Natural killer cell treated with Interleukin-12 subunit alpha and Interleukin-12 subunit beta and Interleukin-15 and Interleukin-18, amount 100 ng/mL, for 72 hours (primary cell): ENCODE measurements at places on chromosomes 5 and 9. TPM values are rescaled to one million over a fixed set of nuclear protein-coding genes. Genes with fewer than 3 reads are reported as not detected.

The CCDC171 gene
- 2.0 TPM for total RNA-seq

GRCh38 chr5:29197631-29198454, 1995.6 kb upstream of the CDH6 start:
- DNase-seq, result no peak

DNA sequence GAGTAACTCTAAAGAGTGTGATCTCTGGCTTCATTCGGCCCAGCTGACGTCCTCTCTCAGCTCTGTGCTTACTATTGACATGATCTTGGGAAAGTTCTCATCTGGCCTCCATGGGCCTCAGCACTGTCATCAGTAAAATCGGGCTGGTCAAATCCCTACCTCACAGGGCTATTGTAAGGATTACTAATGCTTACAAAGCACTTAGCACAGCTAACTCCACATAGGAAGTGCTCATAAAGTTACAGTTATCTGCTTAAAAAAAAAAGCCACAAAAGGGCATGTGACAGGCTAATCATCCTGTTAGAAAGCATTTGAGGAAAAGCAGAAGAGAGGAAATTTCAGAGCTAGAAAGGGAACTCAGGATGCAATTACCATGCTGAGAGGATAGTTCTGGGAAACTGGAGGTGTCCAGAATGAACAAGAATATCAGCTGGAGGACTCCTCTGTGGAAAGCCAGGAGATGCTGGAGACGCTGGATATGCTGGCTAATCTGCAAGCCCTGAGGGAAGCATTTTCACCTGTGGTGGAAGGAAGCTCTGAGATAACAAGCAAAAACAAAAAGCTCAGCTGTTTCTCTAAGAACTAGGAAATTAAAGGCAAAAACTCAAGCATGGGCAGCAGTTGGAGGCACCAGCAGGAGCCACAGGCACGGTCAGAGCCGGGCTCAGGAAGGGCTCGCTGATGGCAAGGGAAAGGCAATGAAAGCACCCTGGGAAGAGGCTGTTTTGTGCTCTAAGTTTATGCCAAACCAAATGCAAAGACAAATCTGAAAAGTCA, 4.4 kb upstream of the BHMT start:
- DNase-seq, result no peak

GRCh38 chr9:114025196-114025753, 52.8 kb downstream of the AMBP start:
- no peak for DNase-seq

The AK8 gene
- total RNA-seq, result not detected

The LHX3 gene
- total RNA-seq, result not detected

DNA sequence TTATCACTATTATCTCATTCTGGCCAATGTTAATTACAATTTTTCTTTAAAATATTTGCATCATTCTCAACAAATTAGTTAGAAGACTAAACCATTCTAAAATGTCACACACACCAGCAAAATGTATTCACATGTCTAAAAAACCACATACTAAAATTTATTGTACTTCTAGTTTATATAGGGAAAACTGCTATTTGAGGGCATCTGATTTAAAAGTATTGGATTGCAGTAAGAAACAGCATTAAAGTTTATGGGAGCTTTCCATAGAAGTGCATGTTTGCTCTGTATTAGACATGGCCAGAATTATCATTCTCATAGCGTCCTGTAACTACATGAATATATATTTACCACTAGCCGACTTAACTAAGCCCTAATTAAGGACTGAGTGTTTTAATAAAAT, 150.3 kb downstream of the PBX3 start:
- DNase-seq, result no peak

DNA sequence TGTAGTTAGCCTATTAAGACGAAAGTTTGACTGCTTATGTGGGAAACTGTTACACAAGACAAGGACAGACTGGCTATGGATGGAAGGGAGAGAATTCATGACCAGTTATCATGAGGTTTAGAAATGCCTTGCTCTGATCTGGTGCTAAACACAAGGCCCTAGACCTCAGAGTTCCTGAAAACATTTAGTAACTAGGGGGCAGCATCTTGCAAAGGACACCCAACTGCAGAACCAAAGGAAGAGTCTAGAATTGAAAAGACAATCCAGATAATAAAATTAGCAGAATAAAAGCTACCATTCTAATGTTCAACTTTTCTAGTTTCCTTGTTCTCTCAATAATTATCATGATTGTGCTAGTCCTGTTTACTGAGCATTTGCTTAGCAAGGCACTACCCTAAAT, 130.5 kb upstream of the GPR151 start:
- no peak for DNase-seq

- no peak for DNase-seq
Observed at GRCh38 chr9:82106536-82106935, 118.0 kb downstream of the SPATA31D1 start.
